ENCODE measurements at places on chromosomes 7 and 10.

- no peak for DNase-seq
Observed at GRCh38 chr10:33376976-33377657, 42.6 kb upstream of the NRP1 start.

DNA sequence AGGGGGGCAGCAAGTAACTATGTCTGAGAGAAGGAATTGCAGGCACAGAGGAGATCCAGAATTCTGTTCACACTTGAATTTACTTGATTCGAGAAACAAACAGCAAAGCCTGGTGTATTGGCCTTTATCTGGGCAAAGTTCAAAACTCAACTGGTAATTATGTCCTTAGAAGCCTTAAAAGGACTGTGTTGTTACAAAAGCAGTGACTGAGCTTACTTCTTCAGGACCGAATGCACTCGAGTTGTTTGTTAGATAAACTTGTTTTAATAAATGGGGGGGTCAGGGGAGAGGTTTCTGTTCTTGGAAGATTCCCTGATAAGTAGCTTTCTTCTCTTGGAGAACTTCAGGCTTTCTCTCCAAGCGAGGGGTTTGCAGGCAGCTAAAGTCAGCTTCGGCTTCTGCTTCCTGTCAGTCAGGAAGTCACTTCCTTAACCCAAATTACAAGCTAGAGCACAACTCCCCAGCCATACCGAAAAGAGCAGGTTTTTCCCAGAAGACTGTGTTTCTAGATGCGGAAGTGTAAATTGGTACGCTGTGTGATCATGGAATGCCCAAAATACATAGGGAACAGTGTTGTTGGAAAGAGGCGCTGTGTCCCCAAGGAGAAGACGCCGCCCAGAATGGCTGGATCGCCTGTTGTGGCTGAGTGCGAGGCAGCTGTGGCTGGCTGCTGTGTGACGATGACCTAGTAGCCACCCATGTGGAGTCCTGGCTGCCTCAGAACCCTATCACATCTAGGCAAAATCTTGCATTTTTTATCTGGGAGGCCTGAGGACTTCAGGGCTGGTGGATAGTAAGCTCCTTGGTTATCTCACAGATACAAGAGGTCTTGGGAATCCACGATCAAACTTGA is 110.4 kb downstream of the TCF7L2 start:
- no peak for DNase-seq

DNA sequence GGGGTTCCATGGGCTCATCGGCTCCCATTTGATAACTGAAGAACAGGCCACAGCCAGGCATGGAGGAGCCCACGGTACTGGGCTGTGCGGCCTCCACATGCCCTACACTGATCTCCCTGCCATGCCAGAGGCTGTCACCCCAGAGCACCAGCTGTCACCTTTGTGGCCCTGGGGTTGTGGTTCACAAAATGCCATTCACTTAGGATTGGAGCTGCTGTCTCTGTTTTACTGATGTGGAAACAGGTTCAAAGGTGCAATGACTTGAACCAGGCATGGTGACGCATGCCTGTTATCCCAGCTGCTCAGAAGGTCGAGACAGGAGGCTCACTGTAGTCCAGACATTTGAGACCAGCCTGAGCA is 4.3 kb upstream of the UPK3B start:
- no peak for DNase-seq

DNA sequence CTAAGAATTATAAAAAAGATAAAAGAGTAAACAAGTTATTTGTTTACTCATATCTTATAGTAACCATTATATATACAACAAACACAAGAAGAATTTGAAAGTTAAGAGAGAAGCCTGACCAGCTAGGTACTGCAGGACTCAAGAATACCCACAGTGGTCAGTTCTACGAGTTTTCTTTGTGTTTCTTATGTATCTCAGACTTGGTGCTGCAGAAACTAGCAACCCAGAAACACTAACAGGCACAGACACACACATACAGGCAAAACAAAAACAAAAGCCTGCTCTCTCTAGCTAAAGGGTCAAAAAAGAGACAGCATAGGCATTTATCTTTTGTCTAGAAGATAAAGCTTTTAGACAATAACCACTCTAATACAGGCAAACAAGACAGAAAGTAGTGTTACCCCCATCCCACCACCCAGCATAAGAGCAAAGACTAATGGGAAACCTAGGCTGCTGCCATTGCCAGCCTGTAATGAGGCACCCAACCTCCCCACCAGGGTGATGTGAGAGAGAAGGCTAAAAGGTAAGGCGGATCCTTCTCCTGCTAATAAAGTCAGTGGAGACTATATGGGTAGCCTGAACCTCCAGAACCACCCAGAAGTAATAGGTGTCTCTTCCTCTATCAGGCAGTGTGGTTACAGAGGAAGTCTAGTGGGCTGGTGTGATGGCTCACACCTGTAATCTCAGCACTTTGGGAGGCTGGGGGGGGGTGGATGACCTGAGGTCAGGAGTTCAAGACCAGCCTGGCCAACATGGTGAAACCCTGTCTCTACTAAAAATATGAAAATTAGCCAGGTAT is 113.9 kb downstream of the DNAJC1 start:
- DNase-seq, result no peak

DNA sequence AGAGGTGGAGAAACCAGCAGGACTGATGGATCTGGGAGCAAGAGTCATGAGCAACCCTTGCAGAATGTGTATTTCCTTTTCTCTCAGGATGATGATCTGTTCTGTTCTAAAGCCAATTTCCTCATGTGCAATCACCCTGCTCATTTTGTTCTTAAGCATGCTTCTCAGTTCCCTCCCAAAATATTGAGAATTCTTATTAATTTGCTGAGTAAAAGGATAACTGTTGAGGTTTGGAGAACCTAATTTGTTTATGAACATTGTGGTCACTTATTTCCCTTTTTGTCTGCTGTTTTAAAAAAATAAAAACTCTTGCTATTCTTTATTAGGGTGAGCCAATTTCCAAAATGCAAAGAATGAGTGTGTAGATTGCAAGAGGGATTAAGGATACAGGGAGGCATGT is 106.8 kb downstream of the APBB1IP start:
- no peak for DNase-seq

- DNase-seq, result no peak
Observed at GRCh38 chr10:114389426-114389825, 14.9 kb downstream of the AFAP1L2 start.

GRCh38 chr10:105192861-105193260 is 551.8 kb downstream of the SORCS3 start:
- DNase-seq, result no peak

DNA sequence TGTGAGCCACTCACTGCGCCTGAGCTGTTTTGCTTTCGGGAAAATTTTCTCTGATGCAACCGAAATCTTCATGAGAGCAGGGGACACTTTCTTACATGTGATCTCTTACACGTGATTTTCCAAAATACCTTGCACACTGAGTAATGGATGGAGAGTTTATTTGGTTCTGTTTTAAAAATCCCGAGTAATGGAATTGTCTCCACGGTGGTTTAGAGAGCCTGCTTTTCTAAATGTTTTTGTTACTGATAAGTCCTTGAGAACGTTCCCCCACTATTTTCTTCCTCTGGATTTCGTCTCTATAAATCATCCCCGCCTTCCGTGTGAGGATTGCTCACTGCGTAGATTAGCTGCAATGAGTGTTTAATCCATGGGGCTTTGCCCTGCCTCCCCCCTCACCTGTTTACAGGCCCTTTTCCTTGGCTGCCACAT is 25.7 kb downstream of the CAMK1D start:
- no peak for DNase-seq

GRCh38 chr10:34113504-34114225 is 701.4 kb downstream of the PARD3 start:
- DNase-seq, result no peak

DNA sequence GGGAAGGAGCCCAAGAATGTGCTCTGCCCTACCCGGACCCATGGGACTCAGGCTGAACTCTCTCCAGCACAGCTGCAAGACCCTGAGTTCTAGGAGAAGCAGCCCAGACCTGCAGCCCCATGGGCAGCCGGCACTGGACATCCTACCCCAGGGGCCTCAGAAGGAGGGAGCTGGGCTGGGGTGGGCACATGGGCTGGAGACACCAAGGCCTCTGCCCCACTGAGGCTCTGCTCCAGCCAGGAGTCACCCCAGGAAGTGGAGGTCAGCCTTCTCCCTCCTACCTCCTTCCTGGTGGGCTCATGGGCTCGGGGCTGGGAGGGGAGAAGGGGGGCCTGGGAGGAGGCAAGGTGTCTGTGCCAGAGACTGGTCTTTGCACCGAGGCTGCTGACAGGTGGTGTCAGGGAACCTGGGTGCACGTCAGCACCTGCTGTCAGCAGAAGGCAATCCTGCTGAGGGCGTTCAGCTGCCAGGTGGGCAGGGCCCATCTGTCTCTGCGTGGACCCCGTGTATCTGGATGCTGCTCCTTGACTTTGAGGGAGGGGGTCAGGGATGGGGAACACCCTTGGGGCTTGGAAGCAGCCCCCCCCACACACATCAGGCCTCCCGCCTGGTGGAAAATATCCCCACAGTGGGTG is 95.2 kb downstream of the PDGFA start:
- DNase-seq, result no peak

DNA sequence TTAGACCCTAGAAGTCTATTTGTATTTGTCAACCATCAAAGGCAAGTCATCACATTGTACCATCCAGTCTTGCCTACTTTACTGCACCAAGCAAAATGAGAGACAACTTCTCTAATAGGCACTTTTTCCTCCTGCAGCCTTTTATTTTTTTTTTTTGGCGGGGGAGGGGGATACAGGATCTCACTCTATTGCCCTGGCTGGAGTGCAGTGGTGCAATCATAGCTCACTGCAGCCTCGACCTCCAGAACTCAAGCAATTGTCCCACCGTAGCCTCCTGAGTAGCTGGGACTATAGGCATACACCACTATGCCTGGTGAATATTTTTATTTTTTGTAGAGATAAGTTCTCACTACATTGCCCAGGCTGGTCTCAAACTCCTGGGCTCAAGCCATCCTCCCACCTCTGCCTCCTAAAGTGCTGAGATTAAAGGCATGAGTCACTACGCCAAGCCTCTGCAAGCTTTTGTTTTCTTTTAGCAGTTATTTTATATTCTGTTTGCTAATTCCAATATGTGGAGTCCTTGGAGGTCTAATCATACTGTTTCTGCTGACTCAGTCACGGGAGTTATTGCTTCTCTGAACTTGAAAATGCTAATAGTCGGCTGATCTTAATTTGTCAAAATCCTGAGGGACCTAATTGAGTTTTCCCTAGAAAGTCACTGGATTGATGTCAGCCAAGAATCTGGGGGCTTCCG is 14.2 kb downstream of the KPNA7 start:
- DNase-seq, result no peak

- DNase-seq, result no peak
Observed at GRCh38 chr10:119818889-119819270, 53.8 kb downstream of the MCMBP start.

DNA sequence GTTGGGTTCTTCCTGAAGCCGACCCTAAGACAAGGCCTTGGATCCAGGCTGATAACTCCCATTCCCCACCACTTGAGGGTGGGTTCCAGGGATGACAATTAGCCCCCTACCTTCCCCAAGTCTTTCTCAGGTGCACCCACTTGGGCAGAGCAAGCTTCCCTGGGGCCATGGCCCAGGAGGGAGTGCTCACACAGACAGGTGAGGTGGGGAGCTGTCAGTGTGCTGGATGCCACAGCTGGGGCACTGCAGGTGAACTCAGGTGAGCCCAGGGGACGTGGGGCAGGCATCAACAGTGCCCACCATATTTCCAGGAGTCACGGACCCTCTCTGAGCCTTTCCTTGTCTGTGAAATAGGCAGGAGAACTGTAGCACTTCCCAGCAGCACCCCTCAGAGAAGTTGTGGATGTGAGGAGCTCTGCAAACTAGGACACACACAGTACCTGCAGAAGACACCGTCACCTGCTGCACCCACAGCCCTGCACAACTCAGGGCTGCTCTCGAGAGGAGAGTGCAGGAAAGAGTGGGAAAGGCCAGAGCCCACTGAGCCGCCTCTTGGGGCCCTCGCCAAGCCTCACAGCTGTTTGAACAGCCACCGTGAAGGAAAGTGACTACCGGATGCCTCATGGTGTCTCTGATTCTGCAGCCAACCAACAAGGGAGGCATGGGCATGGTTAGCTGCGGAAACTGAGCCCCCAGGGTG is 17.9 kb downstream of the SH3PXD2A start:
- no peak for DNase-seq

GRCh38 chr10:103808780-103809179 is 46.6 kb downstream of the SH3PXD2A start:
- DNase-seq, result no peak

DNA sequence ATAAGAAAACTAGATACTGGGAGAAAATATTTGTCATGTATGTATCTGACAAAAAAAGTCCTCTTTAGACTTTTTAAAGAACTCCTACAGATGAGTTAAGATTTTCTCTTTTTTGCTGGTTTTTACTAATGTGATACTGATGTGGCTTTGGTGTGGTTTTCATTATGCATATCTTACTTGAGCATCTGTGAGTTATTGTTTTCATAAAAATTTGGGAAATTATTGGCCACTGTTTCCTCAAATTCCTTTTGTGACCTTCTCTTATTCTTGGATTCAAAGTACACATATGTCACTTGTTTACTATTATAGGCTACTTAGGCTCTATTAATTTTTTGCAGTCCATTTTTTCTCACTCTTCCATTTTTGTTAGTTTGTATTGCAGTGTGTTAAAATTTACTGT is 89.0 kb downstream of the PPP1R9A start:
- DNase-seq, result no peak

- no peak for DNase-seq
Observed at GRCh38 chr10:35925493-35925892, 283.4 kb upstream of the FZD8 start.

DNA sequence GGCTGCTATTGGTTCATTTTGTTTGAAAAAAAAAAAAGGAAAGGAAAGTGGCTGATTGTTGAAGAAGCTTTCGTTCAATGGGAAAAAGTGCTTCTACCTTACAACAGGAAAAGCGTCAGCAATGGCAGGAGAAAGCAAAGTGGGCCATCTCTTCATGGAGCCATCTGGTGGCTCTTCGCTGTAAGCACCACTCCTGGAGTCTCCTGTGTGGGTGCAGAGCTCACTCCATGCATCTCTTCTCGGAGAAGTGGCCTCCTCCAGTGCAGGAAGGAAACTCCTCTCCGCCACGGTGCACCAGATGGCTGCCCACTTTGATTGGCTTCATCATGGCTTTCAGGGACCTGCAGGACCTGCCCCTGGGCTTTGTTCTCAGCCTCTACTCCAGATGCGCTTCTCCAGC is 250.9 kb downstream of the PTEN start:
- DNase-seq, result no peak

- DNase-seq, result no peak
Observed at GRCh38 chr10:31404640-31405039, 85.6 kb downstream of the ZEB1 start.

DNA sequence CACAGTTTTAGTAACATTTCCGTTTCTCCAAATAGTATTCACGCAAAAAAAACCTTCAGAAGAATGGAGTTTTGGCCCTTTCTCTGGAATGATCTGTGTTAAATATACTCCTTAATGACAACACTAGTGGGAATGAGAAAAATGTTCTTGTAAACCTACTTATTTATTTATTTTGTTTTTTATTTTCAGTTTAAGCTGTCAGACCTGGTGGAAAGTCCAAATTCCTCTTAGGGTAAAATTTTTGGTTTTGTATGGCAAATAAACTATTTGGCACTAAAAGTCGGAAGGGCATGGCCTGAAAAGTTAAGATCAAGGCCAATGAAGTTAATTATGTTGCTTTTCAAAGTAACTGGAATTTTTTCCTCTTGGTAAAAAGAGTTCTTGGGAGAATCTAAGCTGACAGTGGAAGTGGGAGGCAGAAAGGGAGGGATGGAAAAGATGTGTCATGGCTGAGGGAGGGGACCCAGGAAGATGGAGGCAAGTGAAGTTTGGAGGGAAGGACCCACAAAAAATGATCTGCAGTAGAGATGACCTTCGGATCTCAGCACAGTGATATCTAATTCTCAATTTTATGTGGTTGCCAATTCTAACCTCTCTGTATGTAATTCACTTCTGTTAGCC is 33.5 kb upstream of the VPS41 start:
- no peak for DNase-seq

- DNase-seq, result no peak
Observed at GRCh38 chr10:100482834-100483185, 20.0 kb downstream of the WNT8B start.

Measured in activated CD8-positive, alpha-beta memory T cell treated with anti-CD3 and anti-CD28 coated beads for 1 hour (primary cell).